Uterus (tissue), 4 donors: ENCODE measurements at places on chromosomes 13 and 19. TPM values are rescaled to one million over a fixed set of nuclear protein-coding genes. Genes with fewer than 3 reads are reported as not detected.

- no peak for DNase-seq
Observed at GRCh38 chr19:29106346-29106885, 106.5 kb downstream of the UQCRFS1 start.

DNA sequence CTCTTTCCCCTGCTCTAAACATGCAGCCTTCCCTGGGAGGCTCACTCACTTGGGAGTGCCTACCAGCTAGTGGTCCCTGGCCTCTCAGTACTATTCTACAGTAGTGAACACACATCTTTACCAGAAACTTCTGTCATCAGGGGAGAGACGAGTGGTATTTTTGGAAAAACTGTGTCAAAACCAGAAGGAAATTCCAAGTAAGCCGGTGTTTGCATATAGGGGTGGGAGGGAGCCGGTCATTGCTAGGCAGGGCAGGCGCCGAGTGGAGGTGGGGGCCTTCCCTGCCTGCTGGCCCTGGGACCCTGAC is 7.0 kb downstream of the RPS9 start:
- DNase-seq = no peak

GRCh38 chr13:44012910-44013757 is 133.4 kb downstream of the LACC1 start:
- no peak for DNase-seq

- no peak for DNase-seq
Observed at GRCh38 chr13:110466266-110466915, 95.1 kb downstream of the RAB20 start.

DNA sequence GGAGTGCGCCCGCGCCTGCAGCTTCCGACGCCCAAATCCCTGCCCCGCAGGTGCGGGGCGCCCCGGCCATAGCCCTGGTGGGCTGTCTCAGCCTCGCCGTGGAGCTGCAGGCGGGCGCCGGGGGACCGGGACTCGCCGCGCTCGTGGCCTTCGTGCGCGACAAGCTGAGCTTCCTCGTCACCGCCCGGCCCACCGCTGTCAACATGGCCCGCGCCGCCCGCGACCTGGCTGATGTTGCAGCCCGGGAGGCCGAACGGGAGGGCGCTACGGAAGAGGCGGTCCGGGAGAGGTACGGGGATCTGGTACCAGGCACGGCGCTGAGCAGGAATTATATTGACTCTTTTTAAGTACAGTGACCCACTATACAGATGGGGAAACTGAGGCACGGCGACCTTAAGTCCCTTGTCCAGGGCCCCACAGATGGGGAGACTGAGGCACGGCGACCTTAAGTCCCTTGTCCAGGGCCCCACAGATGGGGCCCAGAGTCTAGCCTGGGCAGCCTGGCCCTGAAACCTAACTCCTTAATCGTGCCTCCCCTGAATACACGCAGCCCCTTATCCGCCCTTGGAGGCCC is 586 bp downstream of the MRI1 start:
- DNase-seq = no peak

DNA sequence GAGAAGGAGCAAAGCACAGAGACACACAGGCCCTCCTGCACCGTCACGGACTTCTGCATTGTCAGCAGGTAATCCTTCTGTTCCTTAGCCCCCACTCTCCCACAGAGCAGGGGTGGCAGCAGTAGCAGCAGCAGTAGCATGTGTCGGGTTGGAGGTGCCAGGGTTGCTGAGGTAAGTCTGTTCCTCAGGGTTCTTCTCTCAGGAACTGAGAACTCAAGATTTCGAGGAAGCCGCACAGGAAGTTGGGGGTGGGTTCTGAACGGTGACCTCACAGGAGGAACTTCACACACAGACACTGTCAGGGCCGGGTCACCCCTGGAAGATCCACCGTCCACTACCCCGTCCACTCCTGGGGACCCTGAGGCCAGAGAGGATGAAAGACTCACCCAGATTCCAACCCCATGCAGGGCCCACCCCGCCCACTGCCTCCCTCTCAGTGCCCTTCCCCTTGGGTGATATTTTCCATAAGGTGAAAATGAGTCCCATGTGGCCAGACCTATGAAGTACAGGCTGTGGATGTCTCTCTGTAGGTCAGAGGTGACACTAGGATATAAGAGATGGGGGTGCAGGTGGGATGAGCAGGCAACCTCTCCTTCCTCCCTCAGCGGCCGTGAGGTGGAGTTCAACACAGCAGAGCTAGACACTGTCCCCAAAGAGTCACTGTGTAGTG is at the start of gene SIGLEC12:
Gene SIGLEC12, minus strand, starts transcription at position 207 of the 670 bp plus-strand sequence. Its CDS starts 67 bp downstream, at position 140.
- no peak for DNase-seq

DNA sequence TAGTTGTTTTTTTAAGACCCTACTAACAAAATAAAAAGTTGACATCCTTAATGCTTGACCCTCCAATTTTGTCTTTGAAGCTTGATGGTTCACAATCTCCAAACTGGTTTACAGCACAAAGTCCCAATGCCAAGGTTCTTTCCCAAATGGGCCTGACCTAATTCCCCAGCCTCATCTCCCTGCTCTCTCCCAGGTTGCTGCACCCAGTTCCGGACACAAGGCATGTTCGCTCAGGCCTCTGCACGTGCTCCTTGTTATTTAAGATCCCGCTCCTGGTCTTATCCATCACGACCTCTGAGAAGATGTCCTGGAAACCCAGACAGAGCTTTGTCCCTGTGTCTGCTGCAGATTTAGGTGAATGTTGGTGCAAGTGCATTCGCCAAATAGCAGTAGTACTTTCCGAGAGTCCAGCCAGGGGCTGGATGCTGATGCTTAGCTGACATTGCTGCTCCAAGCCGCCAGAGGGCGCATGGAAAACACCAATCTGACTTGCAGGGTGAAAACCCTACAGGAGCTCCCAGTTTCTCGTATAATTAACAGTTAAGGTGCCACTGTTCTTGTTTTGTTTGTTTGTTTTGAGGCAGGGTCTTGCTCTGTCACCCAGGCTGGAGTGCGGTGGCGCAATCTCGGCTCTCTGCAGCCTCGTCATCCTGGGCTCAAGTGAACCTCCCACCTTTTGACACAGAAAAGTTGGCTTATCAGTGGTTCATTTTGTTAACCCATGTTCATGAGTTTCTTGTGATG is 18.5 kb downstream of the LYPD3 start:
- peak; percentile 80 for DNase-seq

DNA sequence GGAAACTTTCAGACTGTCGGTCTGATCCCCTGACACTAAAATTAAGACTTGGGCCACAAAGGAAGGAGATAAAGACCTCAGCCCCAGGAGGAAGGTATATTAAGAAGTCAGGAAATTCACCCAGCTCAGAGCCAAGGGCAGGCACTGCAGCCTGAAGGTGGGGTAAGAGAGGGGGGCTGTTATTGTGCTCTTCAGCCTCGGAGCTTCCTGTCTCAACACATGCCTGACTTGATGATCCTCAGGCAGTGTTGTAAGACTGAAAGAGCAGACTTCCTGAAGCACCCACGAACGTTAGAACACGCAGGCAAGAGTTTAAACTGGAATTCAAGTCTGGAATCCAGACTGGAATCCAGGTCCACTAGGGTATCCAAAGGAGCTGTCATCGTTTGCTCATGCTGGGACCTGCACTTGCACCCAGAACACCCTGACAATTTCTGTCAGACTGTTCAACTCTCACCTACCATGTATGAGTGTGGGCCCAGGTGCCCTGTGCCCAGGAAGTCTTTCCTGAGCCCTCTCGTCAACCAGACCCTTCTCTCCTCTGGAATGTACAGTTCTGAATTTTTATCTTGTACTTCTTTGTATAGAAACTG is 10.7 kb upstream of the FLT1 start:
- no peak for DNase-seq

- DNase-seq = peak; percentile 35
Observed at GRCh38 chr19:22422211-22422610, at the start of gene ZNF98. Gene ZNF98, minus strand, starts transcription at chr19:22422346. Its CDS starts 122 bp downstream, at chr19:22422224.

DNA sequence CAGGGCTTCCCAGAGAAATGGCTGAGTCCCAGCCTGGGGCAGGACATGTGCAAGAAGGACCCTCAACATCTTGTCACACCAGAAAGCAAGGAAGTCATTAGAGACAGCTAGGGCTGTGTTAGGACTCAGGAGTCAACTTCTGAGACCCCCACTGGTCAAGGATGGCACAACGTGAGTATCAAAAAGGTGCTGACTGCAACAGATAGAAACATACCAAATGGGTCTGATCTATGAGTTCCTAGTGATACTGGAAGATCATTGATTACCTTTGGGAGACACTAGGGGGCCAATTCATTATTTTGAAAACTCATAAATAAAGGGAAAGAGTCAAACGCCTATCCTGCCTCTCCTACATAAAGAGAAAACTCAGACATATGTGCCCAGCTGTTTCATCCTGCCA is 73.5 kb upstream of the GJB6 start:
- DNase-seq = no peak

- DNase-seq = no peak
Observed at GRCh38 chr13:95403349-95404140, 102.3 kb upstream of the ABCC4 start.

Gene TMEM145
- total RNA-seq = not detected

Gene ZNF850
- total RNA-seq = 5.6 TPM

Gene FUT6
- total RNA-seq = not detected

Gene NTN5
- total RNA-seq = 1.1 TPM

GRCh38 chr19:37513397-37513796 is 6.7 kb downstream of the ZNF793 start:
- no peak for DNase-seq

DNA sequence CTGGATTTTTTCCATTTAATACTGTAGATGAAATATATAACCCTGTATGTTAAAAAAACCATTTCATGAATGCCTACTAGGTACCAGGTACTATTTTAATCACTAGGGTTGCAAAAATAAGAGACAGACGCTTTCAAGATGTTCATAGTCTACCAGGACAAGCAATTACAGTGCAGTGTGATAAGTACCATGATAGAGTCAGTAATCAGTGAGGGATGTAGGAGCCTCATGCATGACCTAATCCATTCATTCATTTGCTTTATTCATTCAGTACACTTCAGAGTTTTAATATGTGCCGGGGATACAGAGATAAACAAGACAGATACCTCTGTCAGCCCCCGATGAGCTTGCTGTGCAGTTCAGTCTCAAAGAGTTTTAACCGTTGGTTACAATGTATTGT is 3.0 kb downstream of the WASF3 start:
- no peak for DNase-seq

Gene RXFP2
- total RNA-seq = 0.26 TPM

GRCh38 chr13:100297413-100297812 is 208.5 kb downstream of the PCCA start:
- DNase-seq = no peak

- DNase-seq = no peak
Observed at GRCh38 chr13:51518827-51519226, 65.4 kb upstream of the WDFY2 start.

DNA sequence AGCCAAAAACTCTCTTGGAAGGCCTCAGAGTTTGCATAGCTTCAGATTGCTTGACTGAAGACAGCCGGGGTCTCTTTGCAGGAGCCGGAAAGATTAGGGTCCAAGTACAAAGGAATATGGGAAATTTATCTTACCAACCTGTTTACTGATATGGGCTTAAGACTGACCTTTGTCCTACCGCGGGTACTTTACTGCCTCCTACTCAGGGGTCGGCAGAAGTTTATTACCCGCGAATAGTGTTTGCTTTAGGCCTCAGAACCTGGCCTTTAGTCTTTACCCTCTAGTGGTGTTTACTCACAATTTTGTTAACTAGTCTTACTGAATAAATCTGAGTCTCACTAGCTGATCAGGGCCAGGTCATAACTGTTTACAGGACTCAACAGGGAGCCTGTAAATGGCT is 765.4 kb upstream of the SPRY2 start:
- no peak for DNase-seq

- no peak for DNase-seq
Observed at GRCh38 chr13:98923641-98924397, 54.0 kb downstream of the DOCK9 start.

Gene SRRM5
- 0.58 TPM for total RNA-seq

DNA sequence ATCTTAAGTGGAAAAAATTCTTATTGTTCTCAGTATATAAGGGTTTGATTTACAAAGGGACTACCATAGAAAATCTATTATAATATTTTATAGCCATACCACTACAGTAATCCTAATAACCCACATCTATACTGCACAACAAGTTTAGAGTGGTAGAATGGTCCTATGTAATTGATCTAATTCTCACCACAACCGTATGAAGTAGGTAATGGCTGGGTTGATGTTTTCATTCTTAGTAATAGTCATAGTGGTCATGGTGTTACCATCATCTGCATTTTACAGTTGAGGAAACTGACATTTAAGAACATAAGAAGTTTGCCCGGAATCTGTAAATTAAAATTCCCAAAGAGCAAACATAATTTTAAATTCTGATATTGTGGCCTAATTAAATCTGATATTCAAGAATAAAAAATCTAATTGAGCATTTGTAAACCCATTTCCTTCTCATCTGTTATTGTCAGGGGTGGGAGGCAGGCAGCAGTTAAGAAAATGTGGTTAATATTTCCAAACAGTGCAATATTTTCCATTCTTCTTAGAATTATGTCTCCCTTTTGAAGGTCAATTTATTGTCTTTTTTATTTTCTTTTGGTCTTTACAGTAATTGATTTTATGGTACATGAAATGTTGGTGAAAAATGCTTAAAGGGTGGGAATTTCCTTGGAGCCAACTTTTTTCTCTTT is 65.6 kb downstream of the DHRS12 start:
- no peak for DNase-seq

DNA sequence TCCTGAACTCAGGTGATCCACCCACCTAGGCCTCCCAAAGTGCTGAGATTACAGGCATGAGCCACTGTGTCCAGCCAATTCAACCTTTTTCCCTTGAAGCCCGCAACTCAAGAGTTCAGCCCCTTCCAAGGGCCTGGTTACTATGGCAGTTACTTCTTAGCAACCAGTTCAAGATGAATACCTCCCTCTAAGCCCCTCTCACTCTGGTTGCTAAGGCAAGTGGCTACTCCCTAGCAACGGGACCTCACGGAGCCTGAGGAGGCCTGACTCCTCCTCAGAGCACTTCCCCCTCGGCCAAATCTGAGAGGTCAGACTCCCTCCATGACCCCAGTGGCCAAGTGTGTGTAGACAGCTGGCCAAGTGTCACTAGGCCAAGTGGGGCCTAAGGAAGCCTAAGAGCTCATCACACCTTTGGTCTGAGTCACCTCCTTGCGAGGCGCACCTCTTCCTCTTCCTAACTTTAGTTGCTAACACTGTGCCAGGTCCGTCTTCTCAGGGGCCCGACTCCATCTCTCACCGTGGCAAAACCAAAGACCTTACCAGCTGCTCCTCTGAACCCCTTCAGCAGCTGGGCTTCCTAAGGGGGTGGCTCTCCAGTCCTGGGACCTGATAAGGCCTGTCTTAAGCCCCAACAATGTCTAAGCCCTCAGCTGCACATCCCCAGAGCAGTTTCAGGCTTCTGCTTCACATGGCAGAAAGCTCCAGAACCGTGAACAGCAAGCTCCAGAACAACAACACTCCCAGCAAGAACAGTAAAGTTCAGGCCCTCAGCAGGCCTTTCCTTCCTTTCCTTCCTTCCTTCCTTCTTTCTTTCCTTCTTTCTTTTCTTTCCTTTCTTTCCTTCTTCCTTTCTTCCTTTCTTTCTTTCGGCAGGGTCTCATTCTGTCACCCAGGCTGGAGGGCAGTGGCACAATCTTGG is 9.6 kb downstream of the CD37 start:
- no peak for DNase-seq
